ENCODE measurements at places on chromosomes 12 and 14. TPM values are rescaled to one million over a fixed set of nuclear protein-coding genes. Genes with fewer than 3 reads are reported as not detected.

DNA sequence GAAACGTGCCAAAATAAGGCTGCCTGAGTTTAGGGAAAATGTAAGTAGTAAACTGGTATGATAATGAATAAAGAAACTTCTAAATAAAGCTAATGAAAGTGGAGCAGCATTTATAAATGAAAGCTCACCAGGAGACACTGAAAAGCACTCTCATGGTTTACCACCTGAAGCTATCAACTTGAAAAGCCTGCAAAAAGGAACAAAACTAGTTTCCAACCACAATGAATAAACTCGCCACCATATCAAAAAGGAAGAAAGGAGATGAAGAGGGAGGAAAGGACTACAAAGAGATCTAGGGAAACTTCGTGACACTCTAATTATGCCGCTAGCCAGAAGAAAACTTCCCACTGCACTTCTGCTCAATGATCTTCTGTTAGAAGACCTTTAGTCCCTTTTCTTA lies 66.7 kb downstream of the MED13L start:
- no peak for DNase-seq

- DNase-seq, result no peak
Measured at GRCh38 chr12:1309613-1310012, 284.8 kb downstream of the FBXL14 start.

DNA sequence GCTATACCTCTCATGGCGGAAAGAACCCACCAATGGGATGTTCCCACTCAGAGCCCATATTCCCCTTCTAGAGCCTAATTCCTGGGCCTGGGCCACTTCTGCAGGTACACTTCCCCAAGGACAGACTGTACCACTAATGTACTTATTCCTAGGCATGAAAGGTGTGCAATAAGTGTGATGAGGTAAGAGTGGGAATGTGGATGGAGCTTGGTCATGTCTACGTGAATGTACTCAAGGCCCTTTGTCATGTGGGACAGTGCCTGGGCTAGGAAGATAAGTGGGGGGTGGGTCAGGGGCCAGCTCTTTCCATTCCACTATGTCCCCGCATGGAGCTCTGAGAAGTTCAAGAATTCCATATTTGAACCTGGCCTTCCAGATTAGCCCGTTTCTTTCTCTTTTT lies 63.4 kb upstream of the FUT8 start:
- DNase-seq, result peak; percentile 22

DNA sequence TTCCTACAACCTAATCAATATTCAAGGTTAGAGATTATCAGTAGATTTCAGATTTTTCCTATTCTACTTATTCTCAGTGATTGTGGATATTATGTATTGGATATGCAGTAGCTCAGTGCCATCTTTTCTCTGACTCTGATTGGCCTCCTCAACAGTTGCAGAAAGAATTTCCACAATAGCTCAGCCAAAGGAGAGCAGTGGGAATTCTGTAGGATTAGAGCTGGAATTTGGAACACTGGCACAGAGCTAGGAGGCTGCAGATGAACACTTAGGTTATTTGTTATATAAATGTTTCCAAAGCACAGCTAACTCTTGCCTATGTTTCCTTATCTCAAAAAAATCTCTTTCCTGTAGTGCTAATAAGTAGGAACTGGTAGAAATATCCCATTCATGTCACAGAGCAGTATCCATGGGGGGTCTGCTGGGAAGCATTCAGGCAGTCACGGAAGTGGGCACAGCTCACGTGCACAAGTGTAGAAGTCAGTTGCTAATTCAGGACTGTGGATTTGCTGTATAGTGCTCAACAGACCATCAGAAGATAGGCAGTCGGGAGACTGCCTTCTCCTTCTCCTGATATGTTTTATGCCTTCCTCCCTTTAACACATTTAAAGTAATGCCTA lies 116.2 kb upstream of the TMEM260 start:
- no peak for DNase-seq

GRCh38 chr12:67964456-67964855 lies 24.8 kb upstream of the IFNG-AS1 start:
- no peak for DNase-seq

- peak; percentile 52 for DNase-seq
Measured at GRCh38 chr14:75088566-75089373, 19.3 kb downstream of the ZC2HC1C start.

ING4 gene
- 20.3 TPM for polyA plus RNA-seq

SAMD15 gene
- polyA plus RNA-seq, result 0.37 TPM

COL2A1 gene
- 0.78 TPM for polyA plus RNA-seq

All from mammary epithelial cell (primary cell).